ENCODE measurements at places on chromosomes 13 and 19. TPM values are rescaled to one million over a fixed set of nuclear protein-coding genes. Genes with fewer than 3 reads are reported as not detected.

The ZNF761 gene
- 16.5 TPM for total RNA-seq

- DNase-seq, result no peak
Measured at GRCh38 chr19:55831846-55832245, at the start of gene NLRP11. NLRP11 (minus strand) TSS chr19:55831999; CDS start chr19:55818174, 13,825 bp downstream.

GRCh38 chr19:35895911-35896642 is 4.3 kb downstream of the NFKBID start:
- DNase-seq, result peak; percentile 9

The LRRC8E gene
- total RNA-seq, result 17.4 TPM

DNA sequence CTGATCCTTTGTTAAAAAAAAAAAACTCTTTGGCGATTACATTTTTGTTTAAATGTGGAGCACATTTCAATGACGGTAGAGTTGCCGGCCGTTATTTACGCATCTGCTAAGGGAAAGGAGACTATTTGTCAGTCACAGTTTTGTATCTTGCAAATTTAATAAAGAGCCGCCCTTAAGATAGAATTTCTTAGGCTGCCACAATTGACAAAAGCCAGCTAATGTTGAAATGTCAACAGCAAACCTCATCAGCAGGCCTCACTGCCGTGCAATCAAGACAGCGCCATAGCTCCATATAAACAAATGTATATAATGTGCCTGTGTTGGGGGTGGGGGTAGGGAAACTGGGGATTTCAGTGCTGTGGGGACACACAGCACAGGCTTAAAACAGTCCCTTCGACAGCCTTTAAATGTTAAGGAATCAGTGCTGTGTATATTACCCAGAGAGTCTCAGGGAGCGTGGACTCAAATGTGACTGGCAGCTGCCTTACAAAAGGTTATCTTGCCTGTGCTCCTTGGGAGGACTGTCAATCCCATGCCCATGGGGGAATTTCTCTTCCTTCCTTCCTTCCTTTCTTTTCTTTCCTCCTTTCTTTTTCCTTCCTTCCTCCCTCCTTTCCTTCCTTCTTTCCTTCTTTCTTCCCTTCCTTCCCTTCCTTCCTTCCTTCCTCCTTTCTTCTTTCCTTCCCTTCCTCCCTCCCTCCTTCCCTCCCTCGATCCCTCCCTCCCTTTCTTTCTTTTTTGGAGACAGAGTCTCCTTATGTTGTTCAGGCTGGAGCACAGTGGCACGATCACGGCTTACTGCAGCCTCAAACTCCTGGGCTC is 108.0 kb downstream of the URI1 start:
- DNase-seq, result peak; percentile 67

GRCh38 chr19:35673121-35673804 is 6.9 kb downstream of the UPK1A start:
- DNase-seq, result peak; percentile 97

The PGLYRP1 gene
- total RNA-seq, result not detected
